A549 treated with CpdA at 1 μM for 4 hours (cell line): ENCODE measurements at places on chromosomes 5 and 9. TPM values are rescaled to one million over a fixed set of nuclear protein-coding genes. Genes with fewer than 3 reads are reported as not detected.

PLPPR1 gene
- not detected in 5 replicates for total RNA-seq

PCDHGB2 gene
- 0.07 to 0.19 TPM (median 0.17 TPM) in 5 replicates for total RNA-seq

KCNIP1 gene
- total RNA-seq: not detected in 5 replicates

TRIP13 gene
- 61.0 to 69.9 TPM (median 65.6 TPM) in 5 replicates for total RNA-seq

TBC1D13 gene
- total RNA-seq: 18.3 to 23.3 TPM (median 21.4 TPM) in 5 replicates

SLC36A2 gene
- total RNA-seq: not detected in 5 replicates

PCDHB14 gene
- 0.06 to 0.13 TPM (median 0.09 TPM) in 5 replicates for total RNA-seq

ITGA2 gene
- 22.6 to 36.8 TPM (median 31.8 TPM) in 5 replicates for total RNA-seq

NTNG2 gene
- 1.8 to 5.9 TPM (median 2.8 TPM) in 5 replicates for total RNA-seq

PCDHGA12 gene
- 0.02 TPM in 1 of 5 replicates, not detected in the others for total RNA-seq

LCN9 gene
- not detected in 5 replicates for total RNA-seq

SPOCK1 gene
- total RNA-seq: 13.4 to 19.8 TPM (median 18.7 TPM) in 5 replicates

IL17B gene
- 0.29 TPM in 1 of 5 replicates, not detected in the others for total RNA-seq

GPRIN1 gene
- total RNA-seq: 7.1 to 9.4 TPM (median 9.1 TPM) in 5 replicates

CDC20B gene
- total RNA-seq: 0.07 to 0.16 TPM (median 0.12 TPM) in 5 replicates

BARHL1 gene
- 0.06 TPM in 1 of 5 replicates, not detected in the others for total RNA-seq

ACOT12 gene
- total RNA-seq: 0.08 TPM in 1 of 5 replicates, not detected in the others

NKD2 gene
- total RNA-seq: 10.7 to 13.1 TPM (median 12.0 TPM) in 5 replicates

PTGES gene
- total RNA-seq: 91.2 to 108 TPM (median 93.1 TPM) in 5 replicates
